ENCODE measurements at places on chromosomes 5 and 9.

DNA sequence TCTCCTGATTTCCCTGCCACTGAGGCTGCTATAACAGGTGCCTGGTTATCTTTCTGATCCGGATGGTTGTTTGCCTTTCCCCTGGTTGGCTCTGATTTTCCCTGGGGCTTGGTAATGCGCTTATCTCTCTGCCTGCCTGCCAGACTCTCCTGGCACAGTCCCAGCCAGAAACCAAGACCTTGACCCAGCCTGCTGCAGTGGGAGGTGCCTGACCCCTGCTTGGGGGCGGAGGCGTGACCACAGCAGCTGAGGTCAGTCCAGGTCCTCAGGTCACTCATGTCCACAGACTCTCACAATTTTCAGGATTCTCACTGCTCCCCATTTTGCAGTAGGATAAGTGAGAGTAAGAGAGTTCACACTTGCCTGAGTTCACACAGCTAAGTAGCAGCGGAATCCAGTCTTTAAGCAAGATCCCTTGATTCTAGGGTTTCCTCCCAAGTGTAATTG is 24.4 kb upstream of the SYNPO start:
- no peak for DNase-seq
- no peak overlapping the region for H3K27ac ChIP-seq
- H3K4me3 ChIP-seq = no peak overlapping the region
- H3K27me3 ChIP-seq = no peaks in the 10 kb centered on the region

DNA sequence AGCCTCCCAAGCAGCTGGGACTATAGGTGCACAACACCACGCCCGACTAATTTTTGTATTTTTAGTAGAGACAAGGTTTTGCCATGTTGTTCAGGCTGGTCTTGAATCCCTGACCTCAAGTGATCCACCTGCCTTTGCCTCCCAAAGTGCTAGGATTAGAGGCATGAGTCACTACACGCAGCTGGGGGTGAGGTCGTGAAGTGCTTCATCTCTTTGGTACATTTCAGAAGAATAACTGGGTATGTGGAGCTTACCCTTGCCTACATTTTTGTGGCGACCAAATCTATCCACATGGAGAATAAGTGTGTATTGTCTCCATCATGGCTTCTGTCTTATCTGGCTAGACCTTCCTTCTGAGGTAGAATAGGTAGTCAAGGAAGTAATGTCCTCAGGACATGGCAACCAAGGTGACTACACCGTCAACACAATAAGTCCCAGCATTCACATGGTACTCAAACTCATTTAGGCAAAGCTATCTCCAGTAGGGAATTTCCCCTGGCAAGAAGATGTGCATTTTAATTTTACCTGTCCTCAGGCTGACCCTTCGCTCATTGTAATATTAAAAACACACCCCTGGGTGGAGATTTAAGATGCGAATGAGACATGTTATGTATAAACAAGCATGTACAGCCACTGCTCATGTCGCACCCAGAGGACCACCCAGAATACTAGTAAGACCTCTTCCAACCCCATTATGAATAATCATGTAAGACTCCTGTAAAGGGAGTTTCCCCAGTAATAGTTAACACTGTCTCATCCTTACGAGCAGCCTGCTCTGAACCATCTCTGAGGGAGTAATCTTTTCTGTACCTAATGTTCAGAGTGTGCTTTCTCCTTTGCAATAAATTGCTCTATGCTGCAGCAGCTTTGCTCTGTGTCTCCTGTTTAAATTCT is 1173.2 kb downstream of the TAF11L14 start:
- DNase-seq = no peak
- no peaks in the 10 kb centered on the region for H3K27me3 ChIP-seq
- no peak overlapping the region for H3K27ac ChIP-seq
- H3K4me1 ChIP-seq = no peaks in the 10 kb centered on the region
- H3K4me3 ChIP-seq = no peak overlapping the region

- H3K27ac ChIP-seq = no peak overlapping the region
- H3K4me3 ChIP-seq = no peak overlapping the region
- DNase-seq = no peak
Measured at GRCh38 chr5:163347671-163348070, 89.7 kb upstream of the CCNG1 start.

GRCh38 chr9:35675204-35675603 is 1.5 kb downstream of the CA9 start:
- H3K4me1 ChIP-seq = peaks cover 4% of the 10 kb centered on the region
- H3K27me3 ChIP-seq = no peaks in the 10 kb centered on the region
- H3K36me3 ChIP-seq = no peaks in the 10 kb centered on the region
- H3K4me3 ChIP-seq = peak overlapping the region; percentile 51
- DNase-seq = no peak

GRCh38 chr9:128728298-128728697 is 4.4 kb upstream of the ZDHHC12 start:
- H3K4me1 ChIP-seq = peaks cover 13% of the 10 kb centered on the region
- H3K27me3 ChIP-seq = no peaks in the 10 kb centered on the region
- no peak overlapping the region for H3K4me3 ChIP-seq
- H3K27ac ChIP-seq = no peak overlapping the region
- no peak for DNase-seq

DNA sequence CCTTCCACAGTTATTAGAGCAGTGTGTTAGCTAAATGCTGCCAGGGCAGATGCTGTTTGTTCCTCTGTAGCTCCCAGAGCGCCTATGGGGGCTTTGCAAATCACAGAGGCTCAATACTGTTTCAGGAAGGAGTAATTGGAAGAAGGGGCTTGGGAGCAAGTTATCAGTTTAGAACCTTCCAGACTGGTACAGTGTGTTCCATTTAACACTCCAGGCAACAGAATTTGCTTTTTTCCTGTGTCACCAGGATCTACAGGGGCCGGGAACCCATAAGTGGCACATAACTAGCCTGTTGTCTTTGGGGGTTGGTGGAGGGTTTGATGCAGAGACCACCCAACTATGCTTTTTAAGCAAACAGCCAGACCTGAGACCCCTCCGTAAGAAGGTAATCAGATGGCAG is 307.3 kb upstream of the KCNN2 start:
- no peaks in the 10 kb centered on the region for H3K4me1 ChIP-seq
- H3K4me3 ChIP-seq = no peak overlapping the region
- no peak for DNase-seq
- H3K27me3 ChIP-seq = peaks cover 8% of the 10 kb centered on the region
- H3K27ac ChIP-seq = no peak overlapping the region
- no peaks in the 10 kb centered on the region for H3K36me3 ChIP-seq

DNA sequence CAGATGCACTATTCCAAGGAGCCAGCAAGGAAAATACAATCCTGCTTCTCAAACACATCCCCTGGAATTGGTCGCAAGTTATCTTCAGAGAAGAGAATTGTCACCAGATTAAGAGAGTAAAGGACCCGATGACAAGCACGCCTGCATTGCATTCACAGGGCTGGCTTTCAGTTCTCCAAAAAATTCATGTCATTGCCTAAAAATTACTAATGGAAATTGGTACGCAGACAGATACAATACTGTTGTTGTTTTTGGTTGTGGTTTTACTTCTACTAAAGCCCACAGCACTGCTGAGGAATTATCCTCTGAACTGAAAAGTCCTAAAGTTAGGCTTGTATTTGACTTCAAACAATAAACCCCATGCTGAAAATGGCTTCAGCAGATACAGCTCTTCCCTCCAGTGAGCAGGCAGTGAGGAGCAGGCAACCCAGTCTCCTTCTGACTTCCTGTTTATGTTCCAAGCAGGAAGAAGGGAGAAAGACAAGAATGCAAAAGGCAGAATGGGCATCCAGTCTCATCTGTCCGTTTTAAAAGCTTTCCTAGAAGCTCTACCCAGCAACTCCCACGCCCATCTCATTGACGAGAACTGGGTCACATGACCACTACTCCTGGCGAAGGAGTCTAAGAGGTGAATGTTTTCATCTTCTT is 80.6 kb upstream of the ZNF366 start:
- DNase-seq = no peak
- no peak overlapping the region for H3K4me3 ChIP-seq
- H3K27ac ChIP-seq = no peak overlapping the region
- no peaks in the 10 kb centered on the region for H3K4me1 ChIP-seq

DNA sequence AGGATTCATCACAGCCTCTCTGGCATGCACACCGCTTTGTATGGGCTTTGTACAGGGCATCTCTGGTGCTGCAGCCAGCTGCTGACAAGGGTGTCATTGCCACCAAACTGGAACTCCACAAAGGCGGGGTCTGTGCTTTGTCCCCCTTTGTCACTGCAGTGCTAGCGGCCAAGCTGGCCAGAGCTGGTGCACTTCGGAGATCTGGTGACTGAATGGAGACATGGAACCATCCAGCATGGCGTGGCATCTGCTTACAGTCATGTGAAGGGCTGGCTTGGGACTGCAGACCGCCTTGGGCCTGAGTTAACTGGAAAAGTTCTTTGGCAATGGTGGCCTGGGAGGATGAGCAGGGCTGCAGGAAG is 18.7 kb upstream of the COL5A1 start:
- no peak for DNase-seq
- no peaks in the 10 kb centered on the region for H3K27me3 ChIP-seq
- no peaks in the 10 kb centered on the region for H3K36me3 ChIP-seq
- no peaks in the 10 kb centered on the region for H3K4me1 ChIP-seq

GRCh38 chr9:99561509-99561917 is 260.2 kb upstream of the NR4A3 start:
- no peaks in the 10 kb centered on the region for H3K36me3 ChIP-seq
- no peaks in the 10 kb centered on the region for H3K27me3 ChIP-seq
- H3K27ac ChIP-seq = no peak overlapping the region
- no peak for DNase-seq
- H3K4me3 ChIP-seq = no peak overlapping the region
- no peaks in the 10 kb centered on the region for H3K4me1 ChIP-seq

DNA sequence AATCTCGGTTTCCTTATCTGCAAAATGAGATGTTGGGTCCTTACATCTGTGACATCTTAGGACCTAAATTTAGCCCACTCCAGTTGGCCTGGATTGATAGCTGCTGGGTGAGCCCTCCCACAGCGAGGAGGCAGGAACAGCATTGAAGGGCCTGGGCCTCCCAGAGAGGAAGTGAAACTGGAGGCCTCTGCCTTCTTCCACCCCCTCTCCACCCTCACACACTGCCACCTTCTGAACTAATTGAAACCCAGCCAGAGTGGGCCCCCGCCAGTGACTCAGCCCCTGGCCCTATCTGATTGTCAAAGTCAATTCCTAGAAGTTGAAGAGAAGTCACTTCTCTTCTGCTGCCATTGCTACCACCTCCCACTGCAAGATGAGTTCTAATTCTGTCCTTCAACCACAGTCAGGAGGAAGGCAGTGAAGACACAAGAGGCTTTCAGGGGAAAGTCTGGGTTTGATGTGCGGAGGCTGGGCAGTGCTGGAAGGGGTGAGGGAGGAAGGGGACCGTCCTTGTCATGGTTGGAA is 55.2 kb upstream of the NEK6 start:
- H3K4me3 ChIP-seq = no peak overlapping the region
- peak overlapping the region; percentile 21 for H3K27ac ChIP-seq
- H3K4me1 ChIP-seq = peaks cover 15% of the 10 kb centered on the region
- no peaks in the 10 kb centered on the region for H3K36me3 ChIP-seq
- DNase-seq = no peak
- H3K27me3 ChIP-seq = no peaks in the 10 kb centered on the region

DNA sequence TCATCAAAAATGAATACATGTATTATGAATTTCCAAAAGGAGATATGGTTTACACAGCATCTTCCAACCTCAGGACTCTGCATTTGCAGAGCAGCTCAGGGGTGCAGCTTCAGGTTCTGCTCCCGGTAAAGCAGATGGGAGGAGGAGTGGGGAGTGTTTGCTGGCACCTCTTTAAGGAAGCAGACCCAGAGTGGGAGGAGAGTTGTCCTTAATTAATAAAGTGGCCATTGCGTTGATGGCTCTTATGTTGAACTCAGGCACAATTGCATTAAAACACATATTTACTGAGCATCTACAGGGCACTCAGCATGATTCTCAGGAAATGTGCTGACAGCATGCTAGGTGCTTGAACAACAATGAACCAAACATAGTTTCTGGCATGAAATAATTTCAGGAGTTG is 121.0 kb downstream of the PDZD2 start:
- no peak overlapping the region for H3K27ac ChIP-seq
- H3K27me3 ChIP-seq = no peaks in the 10 kb centered on the region
- no peaks in the 10 kb centered on the region for H3K4me1 ChIP-seq
- H3K4me3 ChIP-seq = no peak overlapping the region
- no peaks in the 10 kb centered on the region for H3K36me3 ChIP-seq

- no peaks in the 10 kb centered on the region for H3K27me3 ChIP-seq
- no peak overlapping the region for H3K27ac ChIP-seq
- H3K4me3 ChIP-seq = no peak overlapping the region
- H3K4me1 ChIP-seq = no peaks in the 10 kb centered on the region
- no peak for DNase-seq
Measured at GRCh38 chr5:83767409-83767992, 46.8 kb upstream of the HAPLN1 start.

DNA sequence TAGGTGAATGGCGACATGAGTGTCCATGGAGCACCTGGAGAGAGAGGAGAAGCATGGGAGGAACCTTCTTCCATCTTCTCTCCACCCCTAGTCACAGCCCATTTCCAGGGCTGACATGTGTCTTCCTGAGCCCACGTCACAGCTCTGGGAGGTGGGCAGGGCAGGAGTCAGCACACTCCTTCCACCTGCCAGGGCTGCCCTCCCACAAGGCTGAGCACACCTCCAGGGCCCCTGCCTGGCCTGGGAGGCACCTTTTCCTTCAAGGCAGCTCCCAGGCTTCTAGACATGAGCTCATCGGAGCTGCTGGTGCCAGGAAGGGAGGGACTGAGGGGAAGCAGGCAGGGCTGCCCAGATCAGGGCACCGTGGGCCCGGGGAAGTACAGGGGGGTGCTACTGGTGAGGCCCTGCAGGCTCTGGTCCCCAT is 13.6 kb upstream of the SYNPO start:
- peaks cover 14% of the 10 kb centered on the region for H3K4me1 ChIP-seq
- H3K27ac ChIP-seq = no peak overlapping the region
- no peaks in the 10 kb centered on the region for H3K27me3 ChIP-seq

DNA sequence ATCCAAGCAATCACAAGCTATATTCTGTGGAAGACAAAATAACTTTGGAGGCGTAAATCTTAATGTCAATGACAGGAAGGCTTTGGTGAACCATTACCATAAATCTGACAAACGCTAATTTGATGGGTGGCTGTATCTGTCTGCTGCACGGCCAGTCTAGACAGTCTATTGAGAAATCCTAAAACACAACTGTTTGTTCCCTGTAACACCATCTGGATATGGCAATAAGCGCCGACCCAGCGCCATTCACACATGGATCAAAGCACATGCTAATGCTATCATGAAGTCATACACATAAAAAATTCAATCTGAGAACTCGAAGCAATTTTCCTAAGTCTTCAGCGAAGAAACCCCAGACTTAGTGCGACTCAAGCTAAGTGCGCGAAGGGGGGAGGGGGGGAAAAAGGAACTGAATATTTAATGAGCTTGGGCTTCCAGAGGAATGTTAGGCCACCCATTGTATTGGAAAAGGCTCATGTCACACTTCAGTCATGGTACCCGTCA is 95.1 kb downstream of the ARL15 start:
- no peak overlapping the region for H3K4me3 ChIP-seq
- no peak overlapping the region for H3K27ac ChIP-seq
- H3K4me1 ChIP-seq = no peaks in the 10 kb centered on the region
- no peak for DNase-seq
- no peaks in the 10 kb centered on the region for H3K36me3 ChIP-seq
- H3K27me3 ChIP-seq = no peaks in the 10 kb centered on the region

- no peaks in the 10 kb centered on the region for H3K36me3 ChIP-seq
- H3K4me1 ChIP-seq = no peaks in the 10 kb centered on the region
- DNase-seq = no peak
- no peak overlapping the region for H3K27ac ChIP-seq
Measured at GRCh38 chr5:143980506-143980905, 168.5 kb downstream of the HMHB1 start.

All from effector memory CD4-positive, alpha-beta T cell (primary cell).